ENCODE measurements at places on chromosomes 11 and 22.

- H3K4me3 ChIP-seq: no peak overlapping the region
- H3K27ac ChIP-seq: no peak overlapping the region
- no peaks in the 10 kb centered on the region for H3K36me3 ChIP-seq
- no peak for DNase-seq
- H3K27me3 ChIP-seq: peaks cover 6% of the 10 kb centered on the region
- no peaks in the 10 kb centered on the region for H3K4me1 ChIP-seq
These were observed 9.1 kb upstream of the TTLL8 start for GRCh38 chr22:50067244-50067643.

DNA sequence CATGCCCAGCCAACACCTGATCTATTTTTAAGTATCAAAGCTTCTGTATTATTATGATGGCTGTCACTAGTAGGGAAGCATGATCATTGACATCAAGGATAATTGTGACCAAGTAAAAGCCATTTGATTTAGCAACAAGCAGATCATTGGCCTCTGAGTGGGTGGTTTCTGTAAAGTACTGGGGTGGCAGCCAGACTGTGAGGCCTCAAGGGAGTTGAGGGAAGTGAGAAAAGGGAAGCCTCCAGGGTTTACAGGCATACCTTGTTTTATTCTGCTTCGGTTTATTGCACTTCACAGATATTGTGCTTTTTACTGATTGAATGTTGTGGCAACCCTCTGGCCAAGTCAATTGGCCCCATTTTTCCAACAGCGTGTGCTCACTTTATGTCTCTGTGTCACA, 60.1 kb downstream of the PRR5L start:
- no peak overlapping the region for H3K27ac ChIP-seq
- peaks cover 12% of the 10 kb centered on the region for H3K27me3 ChIP-seq
- H3K4me3 ChIP-seq: no peak overlapping the region
- no peaks in the 10 kb centered on the region for H3K36me3 ChIP-seq

- no peak for DNase-seq
- no peak overlapping the region for H3K4me3 ChIP-seq
- peaks cover 20% of the 10 kb centered on the region for H3K27me3 ChIP-seq
- H3K4me1 ChIP-seq: no peaks in the 10 kb centered on the region
These were observed 467.1 kb downstream of the MIAT start for GRCh38 chr22:27124351-27124966.

- DNase-seq: no peak
- H3K4me3 ChIP-seq: no peak overlapping the region
- no peaks in the 10 kb centered on the region for H3K36me3 ChIP-seq
- peaks cover 2% of the 10 kb centered on the region for H3K4me1 ChIP-seq
- no peak overlapping the region for H3K27ac ChIP-seq
These were observed 20.7 kb upstream of the SEPTIN5 start for GRCh38 chr22:19693581-19693980.

DNA sequence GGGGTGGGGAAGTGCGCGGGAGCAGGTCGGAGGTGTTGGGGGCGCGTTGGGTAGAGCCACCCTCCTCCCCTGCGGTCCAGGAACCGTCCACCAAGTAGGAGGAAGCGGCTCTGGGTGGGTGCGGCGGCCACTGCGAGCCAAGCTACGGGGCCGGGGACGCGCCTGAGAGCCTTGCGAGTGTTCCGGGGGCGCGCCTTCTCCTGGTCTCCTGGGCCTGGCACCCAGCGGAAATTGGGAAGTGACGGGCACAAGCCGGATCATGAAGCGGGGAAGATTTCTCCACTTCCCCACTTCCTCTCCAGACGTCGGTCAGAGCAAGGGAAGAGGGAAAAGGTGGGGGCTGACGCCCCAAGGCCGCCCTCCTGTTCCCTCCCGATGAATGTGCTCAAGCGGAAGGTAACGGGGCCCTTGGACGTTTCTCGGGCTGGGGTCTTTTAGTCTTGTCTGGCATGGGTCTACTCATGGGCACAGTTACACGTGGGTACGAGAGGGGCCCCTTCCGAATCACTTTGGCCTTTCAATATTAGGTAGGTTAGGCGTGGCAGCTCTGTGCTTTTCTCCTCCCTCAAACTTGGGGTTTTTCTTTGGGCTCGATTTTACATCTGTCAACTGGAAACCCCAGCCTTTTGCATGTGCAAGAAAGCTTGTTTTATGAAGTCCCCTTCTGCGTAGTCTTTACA, 865 bp downstream of the RBM14 start:
- no peaks in the 10 kb centered on the region for H3K27me3 ChIP-seq
- H3K4me3 ChIP-seq: peak overlapping the region; percentile 98
- peaks cover 35% of the 10 kb centered on the region for H3K4me1 ChIP-seq
- H3K27ac ChIP-seq: peak overlapping the region; percentile 99
- peaks cover 10% of the 10 kb centered on the region for H3K36me3 ChIP-seq

GRCh38 chr11:47724041-47724729, 9.0 kb upstream of the AGBL2 start:
- peaks cover 3% of the 10 kb centered on the region for H3K4me1 ChIP-seq
- peak overlapping the region; percentile 59 for H3K27ac ChIP-seq
- DNase-seq: no peak
- H3K4me3 ChIP-seq: no peak overlapping the region

- DNase-seq: no peak
- H3K4me3 ChIP-seq: no peak overlapping the region
- no peaks in the 10 kb centered on the region for H3K4me1 ChIP-seq
- no peak overlapping the region for H3K27ac ChIP-seq
- H3K27me3 ChIP-seq: no peaks in the 10 kb centered on the region
- H3K36me3 ChIP-seq: no peaks in the 10 kb centered on the region
These were observed 252.7 kb downstream of the CASP12 start for GRCh38 chr11:104645261-104646222.

DNA sequence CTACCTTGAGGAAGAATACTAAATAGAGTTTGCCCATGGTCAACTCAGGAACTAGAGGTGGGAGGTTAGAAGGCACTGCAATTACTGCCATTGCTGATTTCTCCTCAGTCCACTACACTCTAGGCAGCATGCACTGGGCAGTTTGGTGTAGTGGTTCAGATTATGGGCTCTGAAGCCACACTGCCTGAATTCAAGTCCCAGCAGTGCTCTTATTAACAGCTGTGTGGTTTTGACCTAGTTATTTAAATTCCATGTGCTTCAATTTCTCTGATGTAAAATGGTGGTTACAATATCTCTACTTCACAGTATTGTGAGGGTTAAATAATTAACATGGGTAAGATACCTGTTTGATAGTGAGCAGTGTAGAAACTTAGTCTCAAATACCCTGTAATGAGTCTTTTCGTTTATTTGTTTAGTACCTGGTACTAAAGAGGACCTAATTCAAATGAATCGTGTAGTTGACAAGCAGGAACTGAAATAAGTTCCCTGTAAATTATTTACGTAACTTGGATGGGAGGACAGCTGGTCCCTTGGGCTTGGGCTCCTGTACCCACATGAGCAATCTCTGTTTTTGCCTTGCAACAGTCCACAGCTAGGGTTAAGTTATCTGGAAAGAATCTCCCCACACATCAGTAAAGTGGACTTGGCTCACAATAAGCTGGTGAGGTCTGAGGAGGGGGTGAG, 17.8 kb downstream of the PRR5L start:
- no peak overlapping the region for H3K27ac ChIP-seq
- H3K4me1 ChIP-seq: no peaks in the 10 kb centered on the region
- no peak overlapping the region for H3K4me3 ChIP-seq
- no peak for DNase-seq

- H3K27ac ChIP-seq: peak overlapping the region; percentile 93
- H3K4me1 ChIP-seq: peaks cover 20% of the 10 kb centered on the region
- DNase-seq: peak; percentile 47
- no peaks in the 10 kb centered on the region for H3K36me3 ChIP-seq
- H3K4me3 ChIP-seq: peak overlapping the region; percentile 91
These were observed 816 bp downstream of the PDE3B start for GRCh38 chr11:14644226-14645014.

DNA sequence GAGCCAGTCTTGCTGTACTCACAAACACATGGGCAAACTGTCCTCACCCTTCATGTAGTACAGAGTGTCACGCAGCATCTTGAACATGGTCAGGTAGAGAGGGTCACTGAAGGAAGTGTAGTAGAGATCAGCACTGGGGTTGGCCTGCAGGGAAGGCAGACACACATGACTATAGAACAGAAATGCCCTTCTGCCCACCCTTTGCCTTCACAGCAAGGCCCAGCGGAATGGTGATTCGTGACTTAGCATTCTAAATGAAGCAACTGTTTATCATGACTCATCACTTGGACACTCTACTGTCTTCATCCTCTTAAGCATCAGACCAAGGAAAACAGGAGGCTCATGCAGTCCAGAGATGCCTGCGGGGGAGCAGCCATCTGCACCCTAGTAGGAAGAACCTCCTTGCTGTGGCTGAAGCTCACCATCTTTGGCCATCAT, 33.4 kb downstream of the SERPIND1 start:
- peaks cover 23% of the 10 kb centered on the region for H3K36me3 ChIP-seq
- no peak overlapping the region for H3K4me3 ChIP-seq
- H3K4me1 ChIP-seq: no peaks in the 10 kb centered on the region
- H3K27ac ChIP-seq: no peak overlapping the region
- H3K27me3 ChIP-seq: no peaks in the 10 kb centered on the region

- peaks cover 20% of the 10 kb centered on the region for H3K4me1 ChIP-seq
- no peak overlapping the region for H3K4me3 ChIP-seq
- peak overlapping the region; percentile 74 for H3K27ac ChIP-seq
These were observed 13.8 kb downstream of the PLXNB2 start for GRCh38 chr22:50293441-50294318.
